H54 (cell line): ENCODE measurements at places on chromosomes 13 and 19.

- no peak for DNase-seq
These were observed 108.9 kb downstream of the PCCA start for GRCh38 chr13:100197591-100198365.

GRCh38 chr19:16398530-16399249, 73.1 kb downstream of the EPS15L1 start:
- no peak for DNase-seq

DNA sequence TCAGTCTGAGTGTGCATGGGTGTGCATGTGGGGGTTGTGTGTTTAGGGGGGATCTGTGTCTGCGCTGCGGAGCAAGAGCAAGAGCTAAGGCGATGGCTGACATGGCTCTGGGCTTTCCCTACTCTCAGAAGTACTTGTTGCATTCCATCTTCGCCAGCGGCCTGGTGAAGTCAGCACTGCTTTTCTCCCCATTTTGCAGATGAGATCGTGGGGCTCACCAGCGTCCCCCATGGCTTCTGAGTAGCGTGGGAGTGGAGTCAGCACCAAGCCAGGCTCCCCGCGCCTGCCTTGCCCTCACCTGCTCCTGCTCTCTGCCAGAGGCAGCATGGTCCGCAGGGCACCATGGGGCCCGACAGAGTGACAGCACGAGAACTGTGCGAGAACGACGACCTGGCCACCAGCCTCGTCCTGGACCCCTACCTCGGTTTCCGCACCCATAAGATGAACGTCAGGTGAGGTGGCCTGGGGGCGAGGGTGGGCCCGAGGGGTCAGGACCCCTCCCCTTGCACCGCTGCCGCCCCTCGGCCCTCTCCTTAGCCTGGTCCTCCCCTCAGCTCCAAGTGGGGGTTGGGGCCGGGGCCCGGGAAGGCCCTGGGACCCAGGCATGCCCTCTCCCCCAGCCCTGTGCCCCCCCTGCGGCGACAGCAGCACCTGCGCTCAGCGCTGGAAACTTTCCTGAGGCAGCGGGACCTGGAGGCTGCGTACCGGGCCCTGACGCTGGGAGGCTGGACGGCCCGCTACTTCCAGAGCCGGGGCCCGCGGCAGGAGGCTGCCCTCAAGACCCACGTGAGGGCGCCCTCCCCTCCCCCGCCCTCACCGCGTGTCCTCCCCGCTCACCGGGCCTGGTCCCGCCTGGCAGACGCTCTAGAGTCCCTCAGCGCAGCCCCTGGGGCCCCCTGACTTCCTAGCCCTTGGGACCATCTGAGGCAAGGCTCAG, 2.2 kb downstream of the KMT5C start:
- no peak for DNase-seq

DNA sequence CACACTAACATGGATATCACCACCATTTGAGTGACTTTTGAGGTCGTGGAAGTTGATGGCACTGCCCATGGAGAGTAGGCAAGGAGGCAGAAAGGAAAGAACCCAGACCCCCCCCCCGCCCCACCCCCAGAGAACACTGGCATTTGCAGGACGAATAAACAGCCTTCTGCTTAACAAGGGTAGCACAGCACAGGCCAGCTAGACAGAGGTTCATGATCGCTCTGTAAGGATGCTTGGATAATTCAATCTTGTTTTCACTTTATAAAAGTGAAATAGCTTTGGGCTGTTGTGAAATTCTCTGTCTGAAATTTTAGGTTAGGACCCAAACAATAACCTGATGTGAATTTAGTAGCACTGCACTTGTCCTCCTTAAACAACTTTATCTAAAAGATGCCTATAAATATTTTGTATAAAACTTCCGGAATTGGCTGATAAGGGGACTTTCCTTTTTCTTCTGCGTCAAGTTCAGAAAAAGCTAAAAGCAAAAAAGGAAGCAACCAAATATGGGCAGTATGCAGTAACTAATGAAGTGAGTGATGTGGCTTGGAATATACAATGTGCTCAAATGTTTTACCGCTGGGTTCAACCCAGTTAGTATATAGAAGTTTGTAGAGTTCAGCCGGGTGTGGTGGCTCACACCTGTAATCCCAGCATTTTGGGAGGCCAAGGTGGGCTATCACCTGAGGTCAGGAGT, 163.7 kb downstream of the SHISA2 start:
- no peak for DNase-seq

- DNase-seq, result no peak
These were observed 57.4 kb upstream of the UBE2L5 start for GRCh38 chr13:30364876-30365275.

DNA sequence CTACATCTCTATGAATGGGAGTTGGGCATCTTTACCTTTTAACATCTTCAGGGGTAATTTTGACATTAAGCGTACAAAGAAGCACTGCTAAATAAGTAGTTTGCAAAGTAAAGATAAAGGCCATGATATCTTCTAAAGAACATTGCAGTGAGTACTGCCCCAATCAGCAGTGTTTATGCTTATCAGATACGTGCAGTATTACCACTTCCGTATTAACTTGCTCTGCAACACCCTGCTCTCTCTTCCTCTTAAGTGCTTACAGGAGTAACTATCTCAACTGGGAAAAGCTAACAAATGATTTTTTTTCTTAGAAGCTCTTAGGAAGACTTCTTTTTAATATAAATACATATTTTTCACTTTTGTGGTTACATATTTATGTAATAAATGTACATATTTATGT, 793.7 kb upstream of the SLC10A2 start:
- DNase-seq, result no peak

DNA sequence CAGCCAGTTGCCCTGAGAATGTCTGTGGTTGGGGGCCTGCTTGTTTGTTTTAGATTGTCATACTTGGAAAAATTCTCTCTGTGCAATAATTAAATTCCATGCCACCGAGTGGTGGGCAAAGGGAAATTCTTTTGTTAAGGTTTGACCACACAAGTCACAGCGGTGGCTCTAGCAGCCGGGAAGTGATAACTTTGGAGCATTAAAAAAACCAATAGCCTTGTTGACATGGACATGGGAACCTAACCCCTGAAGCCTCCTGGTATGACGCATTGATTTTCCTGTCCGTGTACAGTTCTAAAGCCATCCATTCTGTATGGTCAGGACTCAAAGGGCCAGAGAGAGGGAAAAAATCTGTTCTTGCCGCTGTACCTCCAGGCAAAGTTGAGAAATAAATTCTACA, 384.9 kb upstream of the ZNF507 start:
- DNase-seq, result no peak

- DNase-seq, result peak; percentile 61
These were observed 759 bp downstream of the PPP1R15A start for GRCh38 chr19:48872884-48873475.

GRCh38 chr19:50328873-50329145, 368 bp downstream of the KCNC3 start:
- no peak for DNase-seq

DNA sequence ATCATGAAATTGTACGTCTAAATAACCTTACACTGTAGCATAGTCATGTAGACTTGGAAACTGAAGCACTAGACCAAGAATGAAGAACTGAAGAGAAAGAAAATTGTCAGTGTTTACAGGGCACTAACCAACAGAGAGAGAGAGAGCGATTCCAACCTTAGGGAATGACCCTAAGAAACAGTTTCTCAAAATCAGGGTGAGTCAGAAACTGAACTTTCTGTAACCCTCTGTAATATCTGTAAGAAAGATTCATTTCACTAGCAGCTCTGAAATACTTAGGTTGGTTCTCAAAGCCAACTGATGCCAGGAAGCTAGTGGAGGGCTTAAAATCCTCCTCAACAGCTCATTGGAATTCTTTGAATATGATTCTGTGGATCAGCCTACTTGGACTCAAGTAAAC, 936.9 kb downstream of the EFNB2 start:
- no peak for DNase-seq

- DNase-seq, result no peak
These were observed 527.1 kb downstream of the FGF9 start for GRCh38 chr13:22198001-22198400.

DNA sequence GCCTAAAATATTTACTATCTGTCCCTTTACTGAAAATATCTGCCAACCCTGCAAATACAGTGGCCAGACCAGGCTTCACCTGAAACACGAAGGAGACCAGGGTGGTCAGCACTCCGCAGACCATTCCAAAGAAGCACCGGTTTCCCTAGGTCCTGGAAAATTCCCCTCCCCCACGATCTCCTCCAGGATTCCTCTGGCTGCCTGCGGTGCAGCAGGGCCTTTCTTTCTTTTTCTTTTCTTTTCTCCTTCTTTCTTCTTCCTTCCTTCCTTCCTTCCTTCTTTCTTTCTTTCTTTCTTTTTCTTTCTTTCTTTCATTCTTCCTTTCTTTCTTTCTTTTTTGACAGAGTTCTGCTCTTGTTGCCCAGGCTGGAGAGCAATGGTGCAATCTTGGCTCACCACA, 152.7 kb downstream of the USP12 start:
- no peak for DNase-seq

- no peak for DNase-seq
These were observed 7.6 kb downstream of the TRAPPC6A start for GRCh38 chr19:45170146-45171106.

DNA sequence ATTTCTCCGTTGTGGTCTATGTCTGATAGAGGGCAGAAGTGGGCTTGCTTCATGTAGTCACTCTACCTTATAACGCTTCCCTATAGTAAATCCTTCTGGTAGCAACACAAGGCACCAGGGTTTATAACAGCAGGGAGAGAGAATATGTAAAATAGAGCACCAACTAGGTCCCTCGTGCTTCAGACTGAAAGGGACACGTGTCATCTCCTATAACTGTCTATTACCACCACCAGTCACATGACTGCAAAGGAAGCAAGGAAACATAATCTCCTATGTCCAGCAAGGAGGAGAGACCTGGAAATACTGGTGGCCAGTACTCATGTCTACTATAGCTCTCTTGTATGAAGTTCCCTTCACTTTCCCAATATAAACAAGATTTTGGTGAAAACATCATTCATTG, 79.2 kb downstream of the SLAIN1 start:
- DNase-seq, result no peak

- no peak for DNase-seq
These were observed 67.9 kb downstream of the NUFIP1 start for GRCh38 chr13:44921246-44921877.

GRCh38 chr19:47122359-47123335, 8.0 kb upstream of the SAE1 start:
- DNase-seq, result no peak

DNA sequence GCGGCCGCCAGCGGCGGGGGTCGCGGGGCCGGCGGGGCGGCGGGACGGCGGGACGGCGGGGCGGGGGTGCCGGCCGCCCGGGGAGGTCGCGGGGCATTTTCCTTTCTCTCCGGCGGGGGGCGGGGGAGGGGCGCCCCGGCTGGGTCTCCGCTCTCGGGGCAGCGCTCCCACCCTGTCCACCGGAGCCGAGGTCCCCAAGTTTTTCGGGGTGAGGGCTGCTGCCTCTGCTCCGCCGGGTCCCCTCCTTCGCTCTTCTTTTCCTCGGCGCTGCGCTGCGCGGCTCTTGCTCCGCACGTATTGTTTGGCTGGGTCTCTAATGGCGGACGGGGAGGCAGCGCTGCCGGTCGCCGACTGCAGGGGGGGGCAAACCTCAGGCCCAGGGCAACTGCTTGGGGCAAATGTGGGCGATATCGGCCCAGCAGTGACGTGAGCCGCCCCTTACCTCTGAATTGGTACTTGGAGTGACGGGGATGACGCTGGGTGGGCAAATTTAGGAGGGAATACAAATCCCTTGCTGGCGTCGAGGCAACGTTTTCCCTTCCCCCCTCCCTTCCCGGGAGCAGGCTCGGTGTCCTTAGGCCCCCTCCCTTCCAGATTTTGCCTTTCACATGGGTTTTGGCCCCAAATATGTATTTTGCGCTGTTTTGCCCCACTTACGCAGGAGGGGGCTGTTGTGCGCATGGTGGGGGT, 759 bp downstream of the ZMYM2 start:
- DNase-seq, result peak; percentile 35

DNA sequence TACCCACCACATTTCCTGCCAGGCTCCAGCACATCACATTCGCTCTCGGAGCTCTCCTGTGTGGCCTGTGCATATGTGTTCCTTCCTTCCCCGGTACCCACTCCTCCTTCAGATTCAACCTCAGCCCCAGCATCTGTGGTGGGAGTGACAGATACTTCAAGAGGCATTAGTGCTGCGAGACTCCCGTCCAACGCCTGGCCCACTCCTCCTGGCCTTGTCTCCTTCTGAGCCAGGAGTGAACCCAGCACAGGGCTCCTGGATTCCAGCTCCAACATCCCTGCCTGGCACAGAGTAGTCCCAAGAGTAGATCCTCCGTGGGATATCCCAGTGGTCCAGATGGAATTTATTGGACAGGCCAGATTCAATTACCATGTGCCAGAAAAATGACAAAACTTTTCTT, 55.9 kb downstream of the SACS start:
- DNase-seq, result no peak

GRCh38 chr13:87042946-87043345, 628.2 kb upstream of the SLITRK5 start:
- DNase-seq, result no peak

GRCh38 chr13:20995245-20995838, 66.0 kb downstream of the LATS2 start:
- no peak for DNase-seq
